ENCODE measurements at places on chromosomes 2 and 18.
A peak's percentile ranks its signal among the peaks of the same experiment; 100 is the strongest.

DNA sequence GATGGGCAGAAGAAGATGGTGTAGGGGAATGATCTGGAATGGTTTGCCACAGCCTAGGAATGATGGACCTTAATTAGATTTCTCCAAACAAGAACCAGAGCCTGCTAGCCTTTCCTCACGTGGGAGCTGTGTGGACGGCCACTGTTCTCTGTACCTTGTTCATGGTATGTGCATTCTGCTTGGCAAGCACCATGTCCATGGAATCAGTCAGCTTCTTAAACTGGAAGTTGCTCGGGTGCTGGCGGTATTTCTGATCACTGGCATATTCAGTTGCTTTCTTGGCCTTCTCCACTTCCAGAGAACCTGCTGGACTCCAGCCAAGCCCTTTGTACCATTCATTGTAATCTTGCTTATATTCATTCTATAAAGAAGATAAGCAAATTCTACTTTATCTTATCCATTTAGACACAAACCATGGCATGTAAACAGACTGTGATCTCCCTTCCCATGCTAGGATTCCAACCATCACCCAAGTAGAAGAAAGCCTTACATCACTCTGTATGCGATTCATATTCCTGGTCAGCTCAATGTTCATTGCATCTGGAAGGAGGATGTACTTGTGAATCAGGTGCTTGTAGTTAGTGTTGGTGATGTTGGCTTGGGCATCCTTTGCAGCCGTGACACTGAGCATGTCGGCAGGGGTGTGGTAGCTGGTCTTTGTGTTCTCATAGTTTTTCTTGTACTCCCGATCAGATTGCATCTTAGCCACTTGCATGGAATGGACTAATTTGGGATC, 78.4 kb downstream of the NEB start:
- no peak for DNase-seq

DNA sequence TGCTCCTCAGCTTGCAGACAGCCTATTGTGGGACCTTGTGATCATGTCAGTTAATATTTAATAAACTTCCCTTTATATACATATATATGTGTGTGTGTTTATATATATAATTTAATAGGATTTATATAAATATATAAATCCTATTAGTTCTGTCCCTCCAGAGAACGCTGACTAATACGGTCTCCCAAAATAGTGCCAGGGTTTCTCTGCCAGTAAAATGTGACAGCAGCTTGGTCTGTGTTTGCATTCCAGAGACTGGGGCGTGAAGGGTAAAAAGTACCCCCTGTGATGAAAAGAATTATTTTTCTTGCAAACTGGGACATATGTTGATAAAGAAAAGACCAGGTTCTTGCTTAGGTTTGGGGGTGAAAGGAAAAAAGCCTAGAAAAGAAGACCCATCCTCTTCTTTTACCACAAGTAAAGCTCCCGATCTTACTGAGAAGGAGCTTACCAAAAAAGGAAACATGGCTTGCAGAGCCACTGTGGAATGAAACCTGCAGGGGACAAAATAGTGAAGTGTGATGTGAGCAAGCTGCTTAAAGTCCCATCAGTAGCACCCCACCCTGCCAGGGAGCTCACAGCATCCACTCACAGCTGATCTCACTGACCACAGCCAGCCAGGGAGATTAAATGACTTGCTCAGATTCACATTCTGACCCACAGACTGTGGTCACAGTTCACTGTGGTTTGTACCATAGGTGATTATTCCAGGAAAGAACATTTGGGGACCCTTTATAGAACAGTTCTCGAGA, 110.9 kb upstream of the RMP24 start:
- DNase-seq = no peak

- no peak for DNase-seq
Observed at GRCh38 chr2:151399981-151400380, 9.7 kb upstream of the RIF1 start.

DNA sequence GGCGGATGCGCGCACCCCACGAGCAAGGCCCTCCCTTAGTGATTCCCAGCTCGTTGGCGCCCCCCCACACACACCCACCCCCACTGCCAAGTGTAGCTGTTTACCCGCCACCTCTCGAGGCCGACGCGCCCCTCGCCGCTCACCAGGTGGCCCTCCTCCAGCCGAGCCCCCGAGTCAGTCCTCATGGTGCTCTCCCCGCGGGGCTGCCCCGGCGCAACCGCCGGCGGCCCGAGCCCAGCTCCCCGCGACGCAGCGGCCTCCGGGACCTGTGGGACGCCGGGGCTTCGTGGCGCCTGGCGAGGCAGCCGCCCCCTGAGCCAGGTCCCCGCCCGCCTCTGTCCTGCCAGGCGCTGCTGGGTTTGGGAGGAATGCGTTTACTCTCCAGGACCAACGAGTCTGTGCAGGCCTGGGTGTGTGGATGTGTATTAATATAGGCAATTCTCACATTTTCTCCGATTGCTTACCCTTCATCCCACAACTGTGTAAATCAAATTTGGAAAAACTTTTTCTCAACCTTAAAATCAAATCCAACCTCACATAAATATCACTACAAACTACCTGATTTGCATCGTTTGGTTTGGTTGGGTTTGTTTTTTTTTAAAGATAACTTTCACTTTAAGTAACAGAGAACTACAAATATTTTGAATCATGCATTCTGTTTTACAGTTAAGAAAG, at the start of gene TMEM237:
Gene TMEM237 (minus strand): TSS at position 288 of the 675 bp plus-strand sequence. CDS start 103 bp downstream, at position 185.
- no peak for DNase-seq

- DNase-seq = no peak
Observed at GRCh38 chr2:169717691-169718063, 16.0 kb upstream of the KLHL23 start.

DNA sequence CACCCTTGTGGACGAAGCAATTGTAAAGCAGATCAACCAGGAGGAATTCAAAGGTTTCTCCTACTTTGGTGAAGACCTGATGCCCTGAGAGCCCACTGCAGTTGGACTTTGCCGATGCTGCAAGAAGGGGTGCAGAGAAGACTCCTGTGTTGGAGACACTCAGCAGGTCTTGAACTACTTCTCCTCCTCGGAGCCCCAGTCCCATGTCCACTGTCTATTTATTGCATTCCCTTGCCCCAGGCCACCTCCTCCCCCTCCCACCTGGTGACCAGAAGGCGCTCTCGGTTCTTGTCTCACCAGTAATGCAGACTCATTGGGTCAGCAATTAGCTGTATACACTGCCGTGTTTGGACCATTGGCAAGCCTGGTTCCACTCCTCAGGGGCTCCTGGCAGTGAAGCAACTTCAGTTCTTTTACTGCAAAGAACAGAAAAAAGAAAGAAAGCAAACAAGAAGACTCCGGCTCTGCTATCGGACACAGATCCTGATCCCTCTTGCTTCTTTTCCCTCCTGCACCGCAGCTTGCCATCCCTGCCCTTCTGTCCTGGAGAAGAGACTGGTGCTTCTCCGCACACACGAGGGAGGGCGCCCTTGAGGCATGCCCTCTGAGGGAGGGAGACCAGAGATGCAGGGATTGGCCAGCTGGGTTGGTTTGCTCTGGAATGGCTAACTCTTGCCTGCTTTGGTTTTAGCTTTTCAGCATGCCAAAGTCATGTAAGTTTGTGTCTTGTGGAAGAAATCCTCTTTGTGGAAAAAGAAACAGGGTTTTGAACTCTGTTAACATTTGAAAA, 112.2 kb upstream of the EPAS1 start:
- DNase-seq = no peak

GRCh38 chr2:223433461-223433860, 168.7 kb downstream of the SCG2 start:
- no peak for DNase-seq

- DNase-seq = no peak
Observed at GRCh38 chr18:13239171-13239956, 20.8 kb downstream of the LDLRAD4 start.

- no peak for DNase-seq
Observed at GRCh38 chr18:10949655-10950054, 199.7 kb downstream of the PIEZO2 start.

- no peak for DNase-seq
Observed at GRCh38 chr2:197121756-197122385, 188.7 kb downstream of the ANKRD44 start.

DNA sequence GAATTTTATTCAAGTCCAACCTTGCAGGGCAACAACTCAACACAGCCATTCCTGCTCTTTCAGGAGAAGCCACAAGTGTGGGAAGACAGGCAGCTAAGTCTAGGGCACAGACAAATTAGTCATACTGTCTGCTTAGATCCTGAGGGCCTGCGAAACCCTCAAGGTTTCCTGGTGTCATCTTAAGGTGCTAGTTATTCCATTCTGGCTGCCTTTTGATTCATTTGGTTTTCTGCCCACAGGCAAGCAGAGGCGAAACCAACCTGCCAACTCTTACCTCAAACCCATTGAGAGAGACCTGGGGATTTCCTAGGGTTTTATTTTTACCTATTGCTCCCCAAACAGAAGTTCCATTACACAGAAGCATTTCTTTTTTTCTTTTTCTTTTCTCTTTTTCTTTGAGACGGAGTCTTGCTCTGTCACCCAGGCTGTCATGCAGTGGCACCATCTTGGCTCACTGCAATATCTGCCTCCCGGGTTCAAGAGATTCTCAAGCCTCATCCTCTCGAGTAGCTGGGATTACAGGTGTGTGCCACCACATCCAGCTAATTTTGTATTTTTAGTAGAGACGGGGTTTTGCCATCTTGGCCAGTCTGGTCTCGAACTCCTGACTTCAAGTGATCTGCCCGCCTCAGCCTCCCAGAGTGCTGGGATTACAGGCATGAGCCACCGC, 23.7 kb upstream of the SCYGR1 start:
- DNase-seq = peak; percentile 32

- no peak for DNase-seq
Observed at GRCh38 chr2:110854355-110855081, 122.1 kb downstream of the ACOXL start.

DNA sequence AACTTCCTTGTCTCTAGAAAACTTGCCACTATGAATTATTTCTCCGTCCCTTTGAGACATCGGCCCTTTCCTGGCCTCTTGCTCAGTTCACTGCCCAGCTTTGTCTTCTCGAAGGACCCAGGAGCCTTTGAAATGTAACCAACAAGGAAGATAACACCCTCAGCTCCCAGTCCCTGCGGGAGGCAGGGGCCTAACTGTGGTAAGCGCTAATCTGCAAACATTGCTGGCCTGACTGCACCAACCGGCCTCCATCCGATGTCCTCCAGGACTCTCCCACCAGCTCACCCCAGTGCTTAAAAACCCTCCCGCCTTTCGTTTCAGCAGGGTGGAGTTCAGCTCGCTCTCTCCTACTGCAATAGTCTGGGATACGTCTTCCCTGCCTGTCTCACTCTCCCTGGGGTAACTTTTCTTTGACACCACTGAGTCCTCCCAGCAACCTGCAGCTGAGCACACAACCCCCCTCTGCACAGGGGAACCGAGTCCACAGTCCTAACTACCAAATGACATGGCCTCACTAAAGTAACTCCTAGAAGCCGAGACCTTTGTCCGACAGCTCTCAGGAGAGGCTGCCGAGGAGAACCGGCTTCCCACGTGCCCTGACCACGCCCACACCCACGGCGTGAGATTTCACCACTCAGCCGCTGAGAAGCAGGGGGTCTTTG, 76.1 kb downstream of the MBP start:
- DNase-seq = no peak

GRCh38 chr2:239026711-239027361, 179.0 kb downstream of the TWIST2 start:
- DNase-seq = no peak

GRCh38 chr2:16091576-16092282, 151.4 kb downstream of the MYCN start:
- DNase-seq = no peak

DNA sequence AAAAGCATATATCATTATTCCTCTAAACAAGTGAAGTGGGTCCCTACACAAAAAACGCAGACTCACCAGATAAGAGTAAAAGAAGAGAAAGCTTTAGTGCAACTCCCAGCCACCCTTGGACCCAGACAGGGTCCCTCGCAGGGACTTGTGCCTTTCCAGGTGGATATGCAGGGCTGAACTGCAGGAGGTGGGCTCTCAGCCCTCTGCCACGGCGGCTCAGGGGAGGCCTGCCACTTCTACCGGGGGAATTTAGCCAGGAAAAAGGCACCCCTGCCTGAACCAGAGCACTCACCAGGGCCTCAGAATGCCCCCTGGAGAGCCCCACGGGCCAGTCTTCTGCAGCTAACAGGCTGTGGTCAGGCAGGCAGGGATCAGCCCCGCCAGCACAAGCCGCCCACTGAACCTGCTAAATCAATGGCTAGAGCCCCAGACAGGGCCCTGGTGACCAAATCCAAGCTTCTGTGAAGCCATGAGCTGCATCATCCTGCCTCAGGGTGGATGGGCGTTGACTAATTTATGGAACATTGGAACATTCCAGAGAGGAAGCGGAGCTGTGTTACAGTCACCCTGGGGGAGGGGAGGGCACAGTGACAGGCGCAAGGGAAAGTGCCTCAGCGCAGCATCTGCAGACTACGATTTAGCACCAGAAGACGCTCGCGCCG, 209.3 kb downstream of the EIPR1 start:
- no peak for DNase-seq

- DNase-seq = no peak
Observed at GRCh38 chr2:133063775-133064174, 393.8 kb upstream of the LYPD1 start.

- DNase-seq = no peak
Observed at GRCh38 chr18:79852561-79853302, 55.0 kb downstream of the KCNG2 start.

GRCh38 chr2:59572227-59572626, 981.2 kb downstream of the BCL11A start:
- no peak for DNase-seq

- DNase-seq = no peak
Observed at GRCh38 chr18:25516121-25516520, 164.2 kb upstream of the ZNF521 start.

GRCh38 chr2:213187386-213187785, 36.0 kb upstream of the IKZF2 start:
- DNase-seq = no peak

DNA sequence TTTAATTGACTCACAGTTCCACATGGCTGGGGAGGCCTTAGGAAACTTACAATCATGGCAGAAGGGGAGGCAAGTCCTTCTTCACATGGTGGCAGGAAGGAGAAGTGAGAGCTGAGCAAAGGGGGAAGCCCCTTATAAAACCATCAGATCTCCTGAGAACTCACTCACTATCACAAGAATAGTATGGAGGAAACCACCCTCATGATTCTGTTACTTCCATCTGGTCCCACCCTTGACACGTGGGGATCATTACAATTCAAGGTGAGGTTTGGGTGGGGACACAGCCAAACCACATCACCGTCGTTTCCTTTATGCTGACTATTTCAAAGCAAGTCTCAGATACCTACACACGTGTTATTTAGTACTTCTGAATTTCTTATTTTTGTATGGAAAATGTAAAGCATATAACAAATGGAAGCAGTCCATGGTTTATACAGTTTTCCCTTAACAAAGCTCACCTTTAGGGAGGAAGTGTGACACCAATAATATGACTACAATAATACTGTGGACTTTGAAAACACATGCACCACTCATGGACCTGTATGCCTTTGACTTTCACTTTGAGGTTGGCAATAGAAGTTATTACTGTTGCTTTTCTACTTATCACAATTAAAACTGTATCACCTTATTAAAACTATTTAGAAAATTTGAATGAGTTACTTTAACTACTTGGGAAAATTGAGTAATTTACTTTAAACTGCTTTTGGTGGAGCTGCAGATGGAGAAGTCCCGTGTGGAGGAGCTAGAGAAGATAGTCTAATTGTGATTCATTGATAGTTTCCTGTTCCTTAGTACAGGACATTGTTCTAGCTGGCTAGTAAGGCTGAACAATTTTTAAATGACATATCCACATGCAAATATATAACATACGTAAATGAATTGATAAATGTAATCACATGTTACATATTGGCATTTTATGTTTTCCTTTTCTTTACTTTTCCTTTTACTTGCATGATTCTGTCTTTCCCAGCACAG, 37.3 kb downstream of the MTCL1 start:
- DNase-seq = no peak

- no peak for DNase-seq
Observed at GRCh38 chr2:216648105-216648504, 14.9 kb downstream of the IGFBP2 start.
